ENCODE measurements at places on chromosomes 11 and 22. TPM values are rescaled to one million over a fixed set of nuclear protein-coding genes. Genes with fewer than 3 reads are reported as not detected.

- no peak for DNase-seq
- no peaks in the 10 kb centered on the region for H3K4me1 ChIP-seq
- no peaks in the 10 kb centered on the region for H3K36me3 ChIP-seq
- no peak overlapping the region for H3K4me3 ChIP-seq
- no peaks in the 10 kb centered on the region for H3K27me3 ChIP-seq
Measured at GRCh38 chr22:26131589-26132154, 37.6 kb upstream of the SEZ6L start.

DNA sequence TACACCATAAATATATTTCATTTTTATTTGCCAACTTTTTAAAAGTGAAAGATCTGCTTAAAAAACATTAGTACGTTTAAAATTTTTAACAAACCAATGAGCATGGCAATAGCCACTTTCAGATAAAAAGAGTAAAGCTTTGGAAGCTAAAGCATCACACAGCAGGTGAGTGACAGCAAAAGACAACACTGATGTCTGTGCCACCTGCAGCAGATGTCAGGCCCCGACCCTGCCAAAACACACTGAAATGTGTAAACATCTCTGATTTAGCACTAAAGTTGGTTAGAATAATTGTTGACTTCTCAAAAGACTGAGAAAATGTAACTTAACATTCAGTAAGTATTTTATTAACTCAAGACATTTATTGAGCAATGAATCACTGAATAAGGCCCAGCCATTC lies 232.9 kb downstream of the DLG2 start:
- no peak overlapping the region for H3K27ac ChIP-seq
- H3K4me3 ChIP-seq, result no peak overlapping the region
- no peak for DNase-seq
- no peaks in the 10 kb centered on the region for H3K36me3 ChIP-seq

FAM111B gene
- 0.94 TPM for polyA plus RNA-seq

DNA sequence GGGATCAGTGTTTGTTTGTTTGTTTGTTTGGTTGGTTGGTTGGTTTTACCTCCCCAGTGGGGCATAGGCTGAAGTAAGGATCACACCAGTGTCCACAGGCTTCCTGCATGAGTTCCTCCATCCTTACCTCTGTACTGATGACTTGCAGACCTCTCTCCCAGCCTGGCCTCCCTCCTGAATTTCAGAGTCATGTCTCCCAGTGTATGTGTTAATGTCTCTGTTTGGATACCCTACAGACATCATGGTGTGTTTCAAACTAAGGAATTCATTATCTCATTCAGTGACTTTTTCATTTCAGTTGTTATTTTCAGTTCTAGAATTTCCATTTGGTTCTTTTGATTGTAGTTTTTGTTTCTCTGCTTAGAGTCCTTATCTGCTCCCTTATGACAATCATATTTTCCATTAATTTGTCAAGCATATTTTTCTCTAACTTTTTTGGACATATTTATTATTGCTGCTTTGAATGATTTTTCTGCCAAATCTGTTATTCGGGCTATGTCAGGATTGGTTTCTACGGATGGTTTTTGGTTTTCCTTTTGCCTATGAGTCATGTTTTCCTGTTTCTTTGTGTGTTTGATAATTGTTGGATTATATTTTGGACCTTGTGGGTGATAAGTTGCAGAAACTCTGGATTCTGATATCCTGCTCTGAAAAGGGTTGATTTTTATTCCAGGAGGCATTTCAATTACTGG lies 23.6 kb downstream of the MYEOV start:
- no peak for DNase-seq
- no peak overlapping the region for H3K4me3 ChIP-seq
- no peak overlapping the region for H3K27ac ChIP-seq

DNA sequence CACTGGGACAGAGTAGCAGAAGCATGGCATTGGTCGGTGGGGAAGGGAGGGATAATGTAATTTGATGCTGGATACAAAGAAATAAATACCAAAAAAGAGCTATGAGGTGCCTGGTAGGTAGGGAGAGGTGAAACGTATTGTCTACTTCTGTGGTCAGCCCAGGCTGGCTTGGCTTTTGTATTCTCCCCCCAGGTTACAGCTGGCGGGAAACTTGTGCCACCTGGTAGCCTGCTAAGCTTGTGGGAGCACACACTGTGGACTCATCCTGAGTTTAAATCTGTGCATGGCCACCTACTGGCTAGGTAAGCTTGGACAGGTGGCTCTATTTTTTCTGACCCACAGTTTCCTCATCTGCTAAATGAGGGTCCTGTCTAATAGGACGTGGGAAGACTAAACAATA lies 165.2 kb upstream of the E2F8 start:
- H3K27ac ChIP-seq, result no peak overlapping the region
- no peaks in the 10 kb centered on the region for H3K4me1 ChIP-seq
- DNase-seq, result no peak
- H3K36me3 ChIP-seq, result no peaks in the 10 kb centered on the region

- no peak overlapping the region for H3K27ac ChIP-seq
- no peak for DNase-seq
- no peaks in the 10 kb centered on the region for H3K36me3 ChIP-seq
- peaks cover 7% of the 10 kb centered on the region for H3K27me3 ChIP-seq
Measured at GRCh38 chr11:93646399-93646798, 15.1 kb upstream of the CEP295 start.

- no peak for DNase-seq
- no peaks in the 10 kb centered on the region for H3K27me3 ChIP-seq
- H3K36me3 ChIP-seq, result no peaks in the 10 kb centered on the region
- no peaks in the 10 kb centered on the region for H3K4me1 ChIP-seq
- no peak overlapping the region for H3K4me3 ChIP-seq
Measured at GRCh38 chr11:79160791-79161403, 279.9 kb downstream of the TENM4 start.

DNA sequence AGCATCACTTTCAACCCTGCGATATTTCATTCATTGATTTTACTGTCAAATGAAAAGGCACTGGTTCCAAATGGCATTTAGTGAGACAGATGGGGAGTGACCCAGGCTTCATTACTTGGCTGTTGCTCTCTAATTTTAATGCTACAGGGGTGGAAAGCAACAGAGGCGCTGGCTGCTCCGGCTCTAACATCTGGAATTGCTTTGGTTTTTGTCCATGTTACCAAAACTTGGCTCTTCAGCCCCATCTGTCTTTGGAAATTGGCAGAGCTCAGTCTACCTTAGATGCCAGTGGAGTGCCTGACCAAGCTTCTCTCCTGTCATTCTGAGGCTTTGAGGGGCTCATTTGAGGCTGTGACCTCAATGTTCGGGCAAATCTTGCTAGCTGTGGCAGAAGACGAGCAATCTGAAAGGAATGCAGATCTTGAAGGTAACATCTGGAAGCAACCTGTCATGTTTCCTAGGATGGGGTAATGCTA lies 409.5 kb upstream of the SYN3 start:
- peak; percentile 15 for DNase-seq
- H3K27ac ChIP-seq, result no peak overlapping the region
- no peaks in the 10 kb centered on the region for H3K36me3 ChIP-seq
- H3K4me1 ChIP-seq, result no peaks in the 10 kb centered on the region
- no peak overlapping the region for H3K4me3 ChIP-seq

DNA sequence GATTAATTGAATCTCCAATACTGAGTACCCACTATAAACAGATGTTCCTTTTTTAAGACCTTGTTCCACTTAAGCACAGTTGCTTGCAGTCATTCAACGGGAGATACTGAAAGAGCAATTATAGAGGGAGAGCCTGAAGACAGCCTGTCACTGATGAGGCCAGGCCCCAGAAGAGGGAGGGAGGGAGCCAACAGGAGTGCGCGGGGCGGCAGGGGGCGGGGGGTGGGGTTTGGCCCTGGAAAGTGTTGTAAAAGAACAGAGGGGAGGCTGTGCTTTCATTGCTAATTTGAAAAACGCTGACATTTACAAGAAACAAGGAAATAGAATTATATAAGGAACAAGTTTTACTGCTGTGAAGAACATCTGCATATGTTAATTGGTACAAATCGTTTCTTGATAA lies 53.1 kb downstream of the MAP6 start:
- no peaks in the 10 kb centered on the region for H3K27me3 ChIP-seq
- no peak overlapping the region for H3K27ac ChIP-seq
- no peak overlapping the region for H3K4me3 ChIP-seq
- no peaks in the 10 kb centered on the region for H3K36me3 ChIP-seq
- peak; percentile 41 for DNase-seq

DNA sequence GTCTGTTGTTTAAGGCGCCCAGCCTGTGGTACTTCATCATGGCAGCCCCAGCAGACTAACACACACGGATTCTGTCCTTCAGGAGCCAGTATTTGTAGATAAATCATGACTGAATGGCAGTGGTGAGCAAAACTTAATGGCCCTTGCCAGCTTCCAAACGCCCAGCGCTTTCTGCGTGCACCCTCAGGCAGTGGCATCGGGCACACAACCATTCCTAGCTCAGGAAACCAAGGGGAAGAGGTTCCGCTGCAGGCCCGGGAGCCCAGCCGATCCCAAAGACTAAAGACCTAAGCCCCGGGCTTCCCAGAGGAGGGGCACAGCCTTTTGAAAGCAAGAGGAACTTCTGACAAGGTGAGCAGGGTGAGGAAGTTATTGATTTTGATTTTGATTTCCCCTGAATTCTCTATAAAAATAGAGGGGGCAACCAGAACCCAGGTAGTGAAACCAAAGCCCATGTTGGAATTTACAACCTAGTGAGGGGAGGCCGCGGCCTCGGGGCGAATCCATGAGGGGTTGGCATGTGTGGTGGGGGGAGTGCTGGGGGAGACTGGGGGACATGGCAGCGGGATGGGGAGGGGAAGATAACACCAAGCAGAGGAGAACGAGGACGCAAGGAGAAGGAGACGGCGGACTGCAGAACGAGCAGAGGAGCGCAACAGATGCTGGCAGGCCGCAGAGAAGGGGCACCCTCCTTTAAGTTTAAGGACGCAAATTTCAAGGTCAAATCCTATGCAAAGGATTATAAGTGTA lies 79.9 kb upstream of the SEPTIN5 start:
- no peaks in the 10 kb centered on the region for H3K27me3 ChIP-seq
- H3K4me1 ChIP-seq, result no peaks in the 10 kb centered on the region
- DNase-seq, result peak; percentile 9
- H3K27ac ChIP-seq, result no peak overlapping the region
- H3K36me3 ChIP-seq, result no peaks in the 10 kb centered on the region

All from SK-N-SH (cell line).